ENCODE measurements at places on chromosomes 5 and 9. TPM values are rescaled to one million over a fixed set of nuclear protein-coding genes. Genes with fewer than 3 reads are reported as not detected.

LOX gene
- total RNA-seq: 75.8 TPM

PTCH1 gene
- 16.2 TPM for total RNA-seq

GALNT12 gene
- not detected for total RNA-seq

GPRIN1 gene
- 1.6 TPM for total RNA-seq

CCDC187 gene
- total RNA-seq: not detected

CNTFR gene
- 0.18 TPM for total RNA-seq

PTGS1 gene
- total RNA-seq: 3.1 TPM

QRFP gene
- not detected for total RNA-seq

PHF24 gene
- not detected for total RNA-seq

CDO1 gene
- 6.6 TPM for total RNA-seq

SOX30 gene
- not detected for total RNA-seq

IFNA21 gene
- total RNA-seq: not detected

EFCAB9 gene
- total RNA-seq: not detected

HNRNPK gene
- total RNA-seq: 497 TPM

NR4A3 gene
- total RNA-seq: 2.4 TPM

CYLC2 gene
- not detected for total RNA-seq

SLC2A6 gene
- total RNA-seq: 8.0 TPM

OLFML2A gene
- total RNA-seq: 169 TPM

ROPN1L gene
- total RNA-seq: not detected

CENPK gene
- 11.3 TPM for total RNA-seq

ALDH7A1 gene
- total RNA-seq: 130 TPM

KCTD16 gene
- 0.37 TPM for total RNA-seq

SMIM33 gene
- not detected for total RNA-seq
